ENCODE measurements at places on chromosomes 7 and 10. TPM values are rescaled to one million over a fixed set of nuclear protein-coding genes. Genes with fewer than 3 reads are reported as not detected.

DNA sequence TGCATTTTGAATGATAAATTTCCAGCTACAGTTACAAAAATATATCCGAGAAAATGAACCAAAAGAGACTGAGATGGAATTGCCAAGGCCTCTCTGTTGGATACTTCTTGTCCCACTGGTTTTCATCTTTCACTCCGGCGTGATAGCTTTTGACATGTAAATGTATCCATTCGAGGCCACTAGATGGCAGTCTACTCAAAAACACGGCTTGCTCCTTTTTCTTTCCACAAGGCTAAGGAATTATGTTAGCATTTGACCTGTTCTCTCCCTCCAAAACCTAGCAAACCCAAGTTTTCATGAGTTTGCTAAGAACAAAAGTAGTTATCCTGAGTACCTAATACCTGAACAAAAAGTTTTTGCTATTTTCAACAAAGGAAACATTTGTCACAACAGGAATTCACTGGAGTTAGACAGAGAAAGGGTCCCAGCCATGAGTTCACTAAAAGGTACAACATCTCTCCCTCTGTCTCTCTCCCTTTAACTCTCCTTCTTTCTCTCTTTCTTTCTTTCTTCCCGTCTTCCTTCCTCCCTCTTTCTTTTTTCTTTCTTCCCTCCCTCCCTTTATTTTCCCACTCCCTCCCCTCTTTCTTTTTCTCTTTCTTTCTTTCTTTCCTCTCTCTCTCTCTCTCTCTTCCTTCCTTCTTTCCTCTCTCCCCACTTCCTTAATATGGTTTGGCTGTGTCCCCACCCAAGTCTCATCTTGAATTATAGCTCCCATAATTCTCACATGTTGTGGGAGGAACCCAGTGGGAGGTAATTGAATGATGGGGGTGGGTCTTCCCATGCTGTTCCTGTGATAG lies 207.9 kb upstream of the MYO3A start:
- H3K36me3 ChIP-seq: no peaks in the 10 kb centered on the region
- no peak overlapping the region for H3K27ac ChIP-seq
- H3K4me1 ChIP-seq: no peaks in the 10 kb centered on the region
- H3K27me3 ChIP-seq: no peaks in the 10 kb centered on the region
- H3K4me3 ChIP-seq: no peak overlapping the region
- DNase-seq: no peak

- H3K4me3 ChIP-seq: no peak overlapping the region
- no peaks in the 10 kb centered on the region for H3K4me1 ChIP-seq
- DNase-seq: no peak
- H3K27ac ChIP-seq: no peak overlapping the region
Measured at GRCh38 chr10:113125612-113126011, 175.6 kb downstream of the TCF7L2 start.

Gene TLX1
- total RNA-seq: not detected

DNA sequence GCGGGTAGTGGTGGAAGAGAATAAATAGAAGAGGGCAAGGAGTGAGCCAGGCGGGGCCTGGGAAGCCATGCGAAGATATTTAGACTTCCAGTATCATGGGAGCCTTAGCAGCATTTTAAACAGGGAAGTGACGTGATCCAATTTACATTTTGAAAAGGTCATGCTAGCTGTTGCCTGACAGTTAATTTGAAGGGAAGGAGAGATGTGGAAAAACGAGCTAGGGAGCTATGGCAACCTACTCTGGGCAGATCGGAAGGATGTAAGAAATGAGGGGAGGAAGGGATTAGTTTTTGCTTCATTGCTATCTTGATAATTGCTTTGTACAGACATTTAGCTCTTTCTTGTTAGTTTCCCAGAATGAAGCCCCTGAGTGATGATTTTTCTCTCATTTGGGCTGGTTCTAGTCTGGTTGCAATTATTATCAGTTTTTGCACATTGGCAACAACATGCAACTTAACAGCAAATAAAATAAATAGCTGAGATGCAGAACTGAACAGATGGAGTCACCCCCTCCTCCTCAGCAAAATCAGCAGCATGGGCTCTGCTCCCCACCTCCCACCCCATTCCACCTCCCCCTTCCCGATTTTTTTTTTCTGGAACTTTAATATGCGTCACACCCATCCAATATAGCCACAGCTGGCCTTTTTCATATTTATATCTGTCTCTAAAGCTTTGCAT lies 13.0 kb upstream of the CALU start:
- H3K27ac ChIP-seq: no peak overlapping the region
- no peaks in the 10 kb centered on the region for H3K36me3 ChIP-seq
- no peaks in the 10 kb centered on the region for H3K27me3 ChIP-seq
- DNase-seq: no peak
- H3K4me1 ChIP-seq: no peaks in the 10 kb centered on the region

- H3K27ac ChIP-seq: no peak overlapping the region
- no peaks in the 10 kb centered on the region for H3K4me1 ChIP-seq
- no peaks in the 10 kb centered on the region for H3K27me3 ChIP-seq
- H3K36me3 ChIP-seq: no peaks in the 10 kb centered on the region
Measured at GRCh38 chr7:157703131-157703530, 366.3 kb downstream of the DNAJB6 start.

Gene PTPRZ1
- total RNA-seq: not detected

- DNase-seq: no peak
- H3K4me3 ChIP-seq: no peak overlapping the region
- peak overlapping the region; percentile 86 for H3K27ac ChIP-seq
- no peaks in the 10 kb centered on the region for H3K4me1 ChIP-seq
- no peaks in the 10 kb centered on the region for H3K36me3 ChIP-seq
- H3K27me3 ChIP-seq: no peaks in the 10 kb centered on the region
Measured at GRCh38 chr7:116356333-116356965, 143.1 kb upstream of the CAV2 start.

Gene RARRES2
- total RNA-seq: 22.0 TPM

GRCh38 chr7:150586068-150586784 lies 19.0 kb downstream of the GIMAP4 start:
- no peaks in the 10 kb centered on the region for H3K27me3 ChIP-seq
- H3K36me3 ChIP-seq: no peaks in the 10 kb centered on the region
- H3K4me1 ChIP-seq: no peaks in the 10 kb centered on the region
- no peak for DNase-seq
- H3K27ac ChIP-seq: peak overlapping the region; percentile 9
- no peak overlapping the region for H3K4me3 ChIP-seq

Gene CDC14C
- total RNA-seq: not detected

DNA sequence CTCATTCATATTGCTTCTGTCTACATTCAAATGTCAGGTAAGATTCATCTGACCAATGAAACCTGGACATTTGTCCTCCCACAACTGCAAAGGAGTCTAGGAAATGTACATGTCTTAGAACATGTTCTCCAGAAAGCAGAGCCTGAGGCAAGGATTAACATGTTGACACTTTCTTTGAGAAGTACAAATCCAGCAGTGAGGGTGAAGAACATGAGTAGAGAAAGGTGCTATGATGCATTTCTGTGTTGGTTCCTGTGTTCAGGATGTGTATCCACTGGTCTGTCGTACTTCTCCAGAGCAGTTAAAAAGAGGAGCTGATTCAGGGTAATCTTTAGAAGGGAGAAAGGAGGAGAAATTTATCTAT lies 146.0 kb upstream of the AGR3 start:
- no peaks in the 10 kb centered on the region for H3K4me1 ChIP-seq
- H3K36me3 ChIP-seq: no peaks in the 10 kb centered on the region
- H3K27me3 ChIP-seq: no peaks in the 10 kb centered on the region

DNA sequence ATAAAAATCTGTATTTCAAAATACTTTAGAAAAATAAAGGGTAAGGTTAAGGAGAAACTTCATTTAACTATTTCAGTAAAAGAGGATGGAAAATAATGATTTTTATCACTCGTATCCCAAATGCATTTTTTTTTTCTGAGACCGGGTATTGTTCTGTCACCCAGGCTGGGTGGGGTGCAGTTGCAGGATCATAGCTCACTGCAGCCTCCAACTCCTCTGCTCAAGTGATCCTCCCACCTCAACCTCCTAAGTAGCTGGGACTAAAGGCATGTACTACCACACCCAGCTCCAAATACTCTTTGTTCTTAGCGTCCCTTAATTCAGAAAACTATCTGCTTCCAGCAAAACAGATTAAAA lies 11.8 kb downstream of the KMT2C start:
- no peak overlapping the region for H3K4me3 ChIP-seq
- no peak overlapping the region for H3K27ac ChIP-seq
- H3K4me1 ChIP-seq: peaks cover 17% of the 10 kb centered on the region
- H3K36me3 ChIP-seq: no peaks in the 10 kb centered on the region
- H3K27me3 ChIP-seq: no peaks in the 10 kb centered on the region
- DNase-seq: no peak

DNA sequence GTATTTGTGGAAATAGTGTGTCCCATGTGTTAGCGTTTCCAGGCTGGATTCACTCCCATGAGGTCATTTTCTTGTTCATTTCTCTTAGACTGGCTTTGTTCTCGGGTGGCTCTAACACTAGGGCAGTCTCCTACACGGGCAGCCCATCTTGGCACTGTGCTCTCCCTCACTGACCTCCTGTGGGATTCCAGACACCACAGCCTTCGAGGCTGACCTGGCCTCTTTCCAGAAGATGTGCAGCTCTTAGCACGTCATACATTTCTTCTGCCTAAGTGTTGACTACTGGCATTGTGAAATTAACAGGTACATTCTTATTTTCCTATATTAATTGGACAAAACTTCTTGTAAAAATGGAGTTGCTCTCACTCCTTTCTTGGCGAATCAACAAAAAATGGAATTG lies 72.8 kb downstream of the INSYN2A start:
- no peak overlapping the region for H3K4me3 ChIP-seq
- no peaks in the 10 kb centered on the region for H3K4me1 ChIP-seq
- H3K27ac ChIP-seq: no peak overlapping the region
- DNase-seq: no peak
- no peaks in the 10 kb centered on the region for H3K27me3 ChIP-seq

GRCh38 chr7:5470816-5471215 lies 47.2 kb upstream of the TNRC18 start:
- H3K4me1 ChIP-seq: no peaks in the 10 kb centered on the region
- H3K27me3 ChIP-seq: no peaks in the 10 kb centered on the region
- H3K4me3 ChIP-seq: no peak overlapping the region
- DNase-seq: no peak

- H3K36me3 ChIP-seq: no peaks in the 10 kb centered on the region
- DNase-seq: no peak
- no peaks in the 10 kb centered on the region for H3K4me1 ChIP-seq
- H3K27me3 ChIP-seq: no peaks in the 10 kb centered on the region
- H3K27ac ChIP-seq: no peak overlapping the region
- no peak overlapping the region for H3K4me3 ChIP-seq
Measured at GRCh38 chr7:3979611-3980299, 678.7 kb downstream of the SDK1 start.

- no peak overlapping the region for H3K27ac ChIP-seq
- no peaks in the 10 kb centered on the region for H3K36me3 ChIP-seq
Measured at GRCh38 chr7:66837007-66837406, 84.0 kb upstream of the TMEM248 start.

- no peak overlapping the region for H3K4me3 ChIP-seq
- H3K4me1 ChIP-seq: peaks cover 7% of the 10 kb centered on the region
- no peaks in the 10 kb centered on the region for H3K27me3 ChIP-seq
- no peaks in the 10 kb centered on the region for H3K36me3 ChIP-seq
Measured at GRCh38 chr10:103696411-103697145, 158.8 kb downstream of the SH3PXD2A start.

DNA sequence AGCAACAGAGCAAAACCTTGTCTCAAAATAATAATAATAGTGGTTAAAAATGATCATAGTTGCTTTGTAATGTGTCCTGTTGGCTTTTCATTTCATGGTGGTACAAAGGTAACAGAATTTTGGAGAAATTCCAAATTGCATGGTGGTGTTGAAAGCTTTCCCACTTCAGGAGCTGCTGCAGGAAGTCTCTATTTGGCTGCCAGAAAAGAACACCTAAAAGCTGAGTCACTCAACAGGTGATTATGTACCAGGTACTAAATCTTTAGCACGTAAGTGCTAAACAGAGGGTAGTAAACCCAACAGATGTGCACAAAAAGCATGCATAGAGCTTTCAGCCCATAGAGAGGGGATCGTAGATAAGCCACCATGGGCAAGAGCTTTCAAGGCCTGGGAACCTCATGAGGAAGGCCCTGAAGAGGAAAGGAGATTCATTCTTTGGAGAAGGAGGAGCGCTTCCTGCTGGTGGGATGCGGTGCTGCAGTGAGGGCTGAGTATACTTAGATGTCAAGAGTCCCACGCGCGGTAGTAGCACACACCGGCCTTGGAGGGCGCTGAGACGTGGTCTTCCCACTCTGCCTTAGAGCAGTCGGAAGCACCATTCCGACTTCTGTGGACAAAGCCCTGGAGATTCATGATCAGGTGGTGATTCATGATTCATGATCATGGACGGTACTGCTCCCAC lies 118.7 kb downstream of the RALA start:
- no peak overlapping the region for H3K4me3 ChIP-seq
- H3K27me3 ChIP-seq: no peaks in the 10 kb centered on the region
- peak; percentile 62 for DNase-seq
- H3K4me1 ChIP-seq: no peaks in the 10 kb centered on the region

- no peak overlapping the region for H3K27ac ChIP-seq
- DNase-seq: no peak
- no peaks in the 10 kb centered on the region for H3K4me1 ChIP-seq
- H3K27me3 ChIP-seq: no peaks in the 10 kb centered on the region
Measured at GRCh38 chr10:116696919-116697318, 45.4 kb downstream of the HSPA12A start.

- H3K4me3 ChIP-seq: no peak overlapping the region
- no peaks in the 10 kb centered on the region for H3K36me3 ChIP-seq
- DNase-seq: no peak
Measured at GRCh38 chr10:87915989-87916388, 52.6 kb downstream of the PTEN start.

- DNase-seq: no peak
- H3K4me1 ChIP-seq: no peaks in the 10 kb centered on the region
- no peak overlapping the region for H3K4me3 ChIP-seq
- no peaks in the 10 kb centered on the region for H3K27me3 ChIP-seq
- H3K36me3 ChIP-seq: no peaks in the 10 kb centered on the region
- no peak overlapping the region for H3K27ac ChIP-seq
Measured at GRCh38 chr7:140497241-140497769, 18.0 kb upstream of the MKRN1 start.

- no peak overlapping the region for H3K4me3 ChIP-seq
- no peak for DNase-seq
- no peak overlapping the region for H3K27ac ChIP-seq
- no peaks in the 10 kb centered on the region for H3K27me3 ChIP-seq
- H3K36me3 ChIP-seq: no peaks in the 10 kb centered on the region
- no peaks in the 10 kb centered on the region for H3K4me1 ChIP-seq
Measured at GRCh38 chr7:137771273-137771672, 75.5 kb downstream of the DGKI start.

GRCh38 chr7:133275446-133276095 lies 22.7 kb downstream of the EXOC4 start:
- no peak overlapping the region for H3K4me3 ChIP-seq
- H3K27ac ChIP-seq: no peak overlapping the region
- H3K4me1 ChIP-seq: no peaks in the 10 kb centered on the region

DNA sequence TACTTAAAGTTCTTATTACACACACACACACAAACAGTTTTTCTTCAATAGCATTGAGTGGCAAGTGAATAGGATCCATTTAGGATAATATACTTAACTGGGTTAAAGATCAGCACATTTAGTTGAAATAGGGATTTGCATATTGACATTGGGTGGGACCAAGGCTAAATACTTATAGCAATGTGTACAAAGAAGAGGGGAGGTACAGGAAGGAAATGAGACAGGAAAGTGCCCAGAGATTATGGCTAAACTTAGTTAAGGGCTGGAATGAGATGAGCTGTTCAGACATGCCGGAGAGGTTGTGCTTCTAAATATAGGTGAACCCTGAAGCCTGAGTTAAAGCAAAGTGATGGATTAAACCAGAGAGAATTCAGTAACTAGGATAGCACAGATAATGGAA lies 95.1 kb downstream of the LSMEM1 start:
- no peaks in the 10 kb centered on the region for H3K36me3 ChIP-seq
- H3K4me3 ChIP-seq: no peak overlapping the region
- no peak for DNase-seq
- no peaks in the 10 kb centered on the region for H3K4me1 ChIP-seq
- H3K27ac ChIP-seq: no peak overlapping the region
- H3K27me3 ChIP-seq: no peaks in the 10 kb centered on the region
